Esophagus mucosa (tissue), 1 donor: ENCODE measurements at places on chromosomes 6 and 20. TPM values are rescaled to one million over a fixed set of nuclear protein-coding genes. Genes with fewer than 3 reads are reported as not detected.

RSPO4 gene
- total RNA-seq, result not detected

GRCh38 chr20:59042151-59042795, at the start of gene PRELID3B:
PRELID3B (minus strand) TSS chr20:59042786; CDS start chr20:59042730, 56 bp downstream.
- peak; percentile 26 for ATAC-seq

DNA sequence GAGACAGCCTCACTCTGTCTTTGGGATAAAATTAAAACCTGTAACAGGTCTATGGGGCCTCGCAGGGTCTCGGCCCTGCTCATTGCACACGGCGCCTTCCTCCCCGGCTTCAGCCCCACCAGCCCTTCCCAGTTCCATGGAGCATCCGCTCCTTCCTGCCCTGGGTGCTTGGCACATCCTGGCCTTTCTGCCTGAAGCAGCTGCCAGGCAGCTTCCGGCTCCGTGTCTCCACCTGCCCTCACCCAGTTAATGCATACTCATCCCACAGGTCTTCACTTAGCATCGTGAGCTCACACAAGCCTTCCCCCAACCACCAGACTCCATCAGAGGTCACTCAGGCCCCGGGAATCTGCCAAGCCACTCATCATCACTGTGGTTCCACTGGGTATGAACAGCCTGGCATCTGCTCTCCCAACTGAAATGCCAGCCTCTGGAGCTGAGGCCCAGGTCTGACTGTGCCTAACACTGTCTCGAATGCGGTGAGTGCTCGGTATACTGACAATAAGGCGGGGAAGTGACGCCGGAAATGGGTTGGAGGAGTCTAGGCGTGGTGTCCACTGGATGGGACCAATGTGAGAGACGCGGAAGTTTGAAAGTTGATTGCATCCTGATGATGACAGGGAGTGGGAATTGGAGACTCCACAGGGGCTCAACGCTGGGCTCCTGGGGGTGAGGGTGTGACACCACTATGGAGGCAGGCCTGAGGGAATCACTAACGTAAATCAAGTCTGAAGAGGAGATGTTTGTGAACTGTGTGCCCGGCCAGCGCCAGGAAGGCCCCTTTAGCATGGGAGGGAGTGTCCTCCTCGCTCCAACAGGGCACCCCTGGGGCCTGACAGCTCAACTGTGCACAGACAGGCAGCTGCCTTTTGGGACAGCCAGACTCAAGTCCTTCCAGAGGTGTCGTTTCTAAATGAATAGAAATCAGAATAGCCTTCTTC, 245.8 kb downstream of the TTLL2 start:
- no peak for ATAC-seq

IL17F gene
- 0.20 TPM for total RNA-seq

ELOVL4 gene
- total RNA-seq, result 6.8 TPM
